ENCODE measurements at places on chromosomes 6 and 20.

DNA sequence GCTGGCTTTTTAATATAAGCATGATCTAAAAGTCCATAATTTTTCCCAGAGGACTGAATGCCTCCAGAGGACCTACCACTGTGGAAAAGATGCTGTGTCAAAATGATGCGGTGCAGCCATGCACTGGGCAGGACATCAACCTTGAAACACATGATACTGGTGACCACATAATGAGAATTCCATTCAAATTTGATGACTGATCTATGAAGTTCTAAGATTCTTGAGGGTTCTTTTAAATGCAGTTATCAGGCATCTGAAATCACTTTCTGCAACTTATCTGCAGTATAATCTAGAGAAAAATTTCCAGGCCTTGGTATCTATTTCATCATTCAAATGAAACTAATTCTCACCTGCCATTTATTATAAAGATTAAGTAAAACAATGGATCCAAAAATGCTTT lies 15.0 kb upstream of the MARCKS start:
- DNase-seq, result no peak

DNA sequence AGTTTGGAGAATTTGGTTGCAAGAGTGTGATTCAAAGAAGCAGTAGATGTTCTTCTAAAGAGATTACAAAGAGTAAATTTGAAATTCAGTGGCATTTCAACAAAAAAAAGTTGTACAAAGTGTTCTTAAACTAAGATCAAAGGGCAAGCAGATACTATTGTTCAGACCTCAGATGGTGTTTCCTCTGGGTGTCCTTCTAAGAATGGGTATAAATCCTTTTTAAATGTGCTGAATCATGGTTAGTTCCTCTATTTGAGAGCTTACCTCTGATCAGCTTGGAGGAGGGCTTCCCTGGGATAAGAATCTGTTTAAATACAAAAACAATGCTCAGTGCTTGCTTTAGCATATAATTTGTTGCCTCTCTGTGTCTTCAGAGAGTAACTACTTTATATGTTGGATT lies 6.3 kb downstream of the BMP6 start:
- DNase-seq, result no peak

DNA sequence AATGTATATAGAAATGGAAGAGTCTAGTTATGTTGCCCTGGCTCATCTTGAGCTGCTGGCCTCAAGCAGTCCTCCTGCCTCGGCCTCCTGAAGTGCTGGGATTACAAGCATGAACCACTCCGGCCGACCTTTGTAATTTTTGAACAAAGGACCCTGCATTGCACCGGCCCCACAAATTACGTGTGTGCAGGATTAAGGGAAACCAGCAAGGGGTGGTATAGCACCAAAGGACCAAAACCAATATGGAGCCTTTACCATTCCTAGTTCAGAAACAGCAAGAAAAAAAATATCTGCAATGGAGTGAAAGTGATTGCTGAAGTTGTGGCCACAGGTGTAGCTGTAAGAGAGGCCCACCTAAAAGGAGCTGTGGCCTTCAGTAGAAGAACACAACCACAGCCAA lies 8.2 kb upstream of the TRERF1 start:
- no peak for DNase-seq

GRCh38 chr6:135334169-135334568 lies 153.1 kb downstream of the MYB start:
- no peak for DNase-seq

DNA sequence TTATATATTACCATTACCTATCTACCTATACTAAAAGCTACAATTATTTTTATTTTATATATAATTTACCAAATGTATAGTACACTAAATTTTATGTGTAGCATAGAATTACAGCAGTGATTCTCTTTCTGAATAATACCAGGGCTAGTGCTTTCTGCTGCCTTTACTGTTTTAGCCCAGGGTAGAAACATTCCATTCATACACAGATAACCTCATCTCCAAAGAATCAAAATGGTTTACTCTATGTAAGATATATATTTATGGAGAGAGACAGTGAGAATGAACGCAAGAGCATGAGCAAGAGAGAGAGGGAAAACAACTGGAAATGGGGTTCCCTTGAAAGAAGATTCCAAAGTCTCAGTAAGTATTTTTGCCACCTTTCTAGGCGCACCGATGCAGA lies 56.3 kb upstream of the ATXN1 start:
- no peak for DNase-seq

GRCh38 chr6:129501740-129502660 lies 208.0 kb downstream of the ARHGAP18 start:
- no peak for DNase-seq

DNA sequence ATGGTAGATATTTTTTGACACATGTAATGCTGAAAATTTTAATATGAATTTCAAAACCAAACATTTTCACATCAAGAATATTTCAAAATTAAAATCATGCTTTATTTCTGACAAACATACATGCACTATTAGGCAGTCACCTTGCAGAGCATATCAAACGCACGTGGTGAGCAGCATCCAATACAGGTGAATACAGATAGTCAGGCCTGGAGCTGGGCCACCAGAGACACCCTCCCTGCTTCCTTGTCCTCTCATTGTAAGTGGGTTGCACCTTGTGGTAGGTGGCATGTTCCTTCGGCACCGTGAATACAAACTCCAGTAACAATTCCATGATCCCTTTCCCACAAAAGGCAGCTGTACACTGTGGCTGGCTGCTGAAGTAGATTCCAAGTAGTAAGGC lies 8.9 kb downstream of the REV3L start:
- no peak for DNase-seq

DNA sequence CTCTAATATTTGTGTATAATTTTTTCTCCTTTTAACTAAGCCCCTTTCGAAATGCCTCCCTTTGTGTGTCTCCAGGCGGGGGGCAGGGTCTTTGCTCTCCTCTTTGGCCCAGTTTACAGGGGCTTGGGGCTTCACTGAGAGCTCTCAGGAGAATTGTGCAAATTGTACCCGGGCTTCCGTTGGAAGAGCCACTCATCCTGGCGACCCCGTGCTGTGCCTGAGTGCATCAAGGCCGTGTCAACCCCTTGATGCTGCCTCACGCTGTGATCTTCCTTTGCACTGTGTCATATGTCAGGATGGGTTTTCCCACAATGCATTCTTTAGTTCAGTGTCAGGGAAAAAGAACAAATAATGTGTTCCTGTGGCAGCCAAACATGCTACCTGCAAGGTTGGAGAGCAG lies 118.0 kb upstream of the POU3F2 start:
- DNase-seq, result no peak
